OCI-M1 (cell line): ENCODE measurements at places on chromosomes 1 and 21.

GRCh38 chr1:6188466-6188865 is 8.3 kb upstream of the CHD5 start:
- no peak for DNase-seq

GRCh38 chr1:186831168-186831567 is 2.4 kb downstream of the PLA2G4A start:
- no peak for DNase-seq

DNA sequence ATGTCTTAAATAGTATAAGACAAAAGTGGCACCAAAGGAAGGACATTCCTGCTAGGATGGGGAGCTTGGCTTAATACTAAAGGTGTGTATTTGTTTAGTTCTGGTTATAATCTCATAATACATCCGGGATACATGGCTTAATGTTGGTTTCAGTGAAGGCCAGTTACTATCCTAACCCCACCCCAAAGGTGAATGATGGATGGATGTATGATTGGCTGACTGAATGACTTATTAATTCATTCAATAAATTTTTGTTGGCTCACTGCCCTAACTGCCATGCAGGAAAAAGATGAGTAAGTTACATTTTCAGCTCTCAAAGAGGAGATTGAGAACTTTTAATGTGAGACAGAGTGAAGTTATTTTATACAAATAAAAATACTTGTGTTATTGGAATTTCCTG is 52.2 kb downstream of the PHACTR4 start:
- DNase-seq: no peak

DNA sequence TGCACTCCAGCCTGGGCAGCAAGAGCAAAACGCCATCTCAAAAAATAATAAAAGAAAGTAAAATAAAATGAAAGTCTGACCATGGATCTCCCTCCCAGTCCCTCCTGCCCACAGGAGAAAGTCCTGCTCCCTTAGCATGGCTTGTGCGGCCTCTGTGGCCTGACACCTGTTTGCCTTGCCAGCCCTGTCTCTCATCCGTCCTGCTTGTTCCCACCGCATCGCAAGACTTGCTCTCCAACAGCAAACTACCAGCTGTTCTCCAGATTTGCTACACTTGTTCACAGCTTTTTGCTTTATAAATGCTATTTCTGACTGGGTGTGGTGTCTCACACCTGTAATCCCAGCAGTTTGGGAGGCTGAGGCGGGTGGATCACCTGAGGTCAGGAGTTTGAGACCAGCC is 2.7 kb downstream of the ETV3L start:
- DNase-seq: no peak

DNA sequence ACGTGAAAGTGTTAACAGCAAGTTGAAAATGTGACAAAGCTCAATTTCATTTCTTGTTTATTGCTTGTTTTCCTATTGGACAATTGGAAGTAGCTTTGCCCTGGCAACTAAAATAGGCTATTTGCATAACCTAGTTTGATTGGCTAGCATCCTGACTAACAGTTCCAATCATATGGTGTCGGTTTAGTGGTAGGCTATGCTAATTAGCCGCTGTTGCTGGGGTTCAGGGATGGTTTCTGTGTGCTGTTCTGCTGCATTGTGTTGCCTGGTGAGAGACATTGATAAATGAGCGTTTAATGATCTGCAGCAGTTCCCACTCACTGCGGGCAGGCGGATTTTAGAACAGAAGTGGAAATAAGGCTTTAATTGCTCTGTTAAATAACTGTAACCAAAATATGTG is 68.5 kb downstream of the DYRK1A start:
- DNase-seq: peak; percentile 99

DNA sequence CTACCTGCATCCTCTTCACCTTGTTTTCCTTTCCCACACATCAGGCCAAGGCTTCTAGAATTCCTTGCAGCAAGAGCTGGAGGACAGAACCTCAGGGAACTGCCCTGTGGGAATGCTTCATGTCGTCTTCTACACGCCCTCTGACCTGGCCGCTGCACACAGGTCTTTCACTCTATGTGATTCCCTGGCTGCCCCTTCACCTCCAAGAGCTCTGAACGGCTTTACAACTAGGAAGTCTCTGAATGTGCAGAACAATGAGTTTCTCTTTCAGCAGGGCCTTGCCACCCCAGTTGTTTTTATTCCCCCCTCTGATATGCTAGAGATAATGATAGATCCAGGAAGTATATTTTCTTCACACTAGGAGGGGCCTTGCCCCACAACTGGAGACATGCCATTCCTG is 142.6 kb downstream of the CLIC6 start:
- no peak for DNase-seq
